ENCODE measurements at places on chromosomes 7 and 10. TPM values are rescaled to one million over a fixed set of nuclear protein-coding genes. Genes with fewer than 3 reads are reported as not detected.

DNA sequence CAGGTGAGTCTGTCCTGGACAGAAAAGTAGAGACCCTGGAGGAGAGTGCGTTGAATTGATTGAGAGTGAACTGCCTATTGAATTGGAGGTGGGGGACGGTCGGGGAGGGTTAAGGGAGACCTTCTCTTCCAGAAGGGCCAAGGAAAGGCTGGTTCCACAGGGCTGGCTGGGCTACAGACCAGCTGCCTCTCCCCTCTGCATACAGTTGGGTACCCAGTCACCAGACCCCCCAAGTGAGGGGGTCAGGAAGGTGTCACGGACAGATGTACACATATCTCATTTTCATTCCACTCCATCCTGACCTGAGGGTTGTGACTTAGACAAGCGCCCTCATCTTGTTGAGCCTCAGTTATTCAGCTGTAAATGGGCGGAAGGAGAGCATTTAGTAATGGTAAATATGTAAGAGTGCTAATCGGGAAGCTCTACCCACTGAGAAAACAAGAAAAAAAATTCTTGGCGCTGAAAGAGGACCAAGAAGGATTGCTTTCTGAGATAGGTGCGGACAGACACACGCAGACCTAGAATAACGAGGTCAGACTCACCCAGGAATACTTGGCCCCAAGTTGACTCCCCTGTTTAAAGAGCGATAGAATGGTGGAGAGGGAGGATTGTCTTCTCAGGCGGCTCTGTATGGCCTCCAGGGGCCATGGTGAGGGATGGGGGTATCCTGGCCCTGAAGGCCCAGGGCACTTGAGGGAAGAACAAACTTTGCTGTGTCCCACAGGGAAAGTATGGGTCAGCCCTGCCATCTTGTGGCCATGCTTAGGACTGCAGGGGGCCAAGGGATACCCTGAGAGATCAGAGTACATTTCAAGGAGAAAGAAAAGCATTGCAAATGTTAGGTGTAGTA, 7.2 kb upstream of the MBL2 start:
- peak; percentile 59 for DNase-seq

DNA sequence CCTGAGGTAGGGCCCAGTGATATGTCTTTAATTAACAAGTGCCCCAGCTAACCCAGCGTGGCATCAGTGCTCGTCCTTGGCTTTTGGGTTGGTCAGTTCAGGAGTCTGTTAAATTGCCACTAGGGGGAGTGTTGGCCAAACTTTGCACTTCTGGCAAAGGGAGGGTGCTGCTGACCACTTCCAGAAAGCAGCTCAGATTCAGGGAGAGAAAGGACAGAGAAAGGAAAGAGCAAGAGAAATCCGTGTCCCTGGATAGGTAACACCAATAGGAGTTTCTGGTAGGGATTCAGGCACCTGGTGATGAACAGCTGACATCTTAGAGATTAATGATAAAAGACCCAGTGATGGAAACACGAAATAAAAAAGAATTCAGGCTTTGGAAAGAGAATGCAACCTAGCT, 243.1 kb upstream of the AOAH start:
- DNase-seq = peak; percentile 34

GRCh38 chr10:60605476-60605875, 172.8 kb upstream of the CDK1 start:
- no peak for DNase-seq

- DNase-seq = no peak
Measured at GRCh38 chr7:144534196-144534595, 130.7 kb upstream of the NOBOX start.

GRCh38 chr7:30183749-30184369, 49.1 kb downstream of the MTURN start:
- no peak for DNase-seq

DNA sequence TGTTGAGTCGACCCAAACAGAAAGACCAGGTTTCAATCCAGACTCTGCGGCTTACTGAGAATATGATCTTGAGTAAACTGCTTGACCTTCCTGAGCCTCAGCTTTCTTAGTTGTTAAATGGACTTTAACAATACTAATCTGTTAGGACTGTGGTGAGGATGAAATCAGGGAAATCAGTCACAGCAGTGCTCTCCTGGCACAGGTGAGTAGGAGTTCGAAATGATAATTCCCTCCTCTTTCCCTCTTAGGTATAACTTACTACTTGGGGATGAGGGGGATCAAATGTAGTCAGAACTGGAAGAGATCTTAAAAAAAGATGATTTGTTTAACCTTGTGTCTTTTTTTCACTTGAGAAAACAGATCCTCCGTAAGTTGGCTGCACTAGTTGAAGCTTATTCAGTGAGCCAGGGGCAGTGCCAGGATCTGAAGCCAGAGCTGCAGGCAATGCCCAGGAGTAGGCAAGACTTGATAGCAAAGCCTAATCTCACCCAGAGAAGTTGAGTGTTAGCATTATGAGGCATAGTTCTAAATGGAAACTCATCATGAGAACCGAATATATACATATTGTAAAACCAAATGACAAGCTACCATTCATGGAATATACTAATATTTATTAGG, 1.8 kb upstream of the MAGI2 start:
- DNase-seq = no peak

DNA sequence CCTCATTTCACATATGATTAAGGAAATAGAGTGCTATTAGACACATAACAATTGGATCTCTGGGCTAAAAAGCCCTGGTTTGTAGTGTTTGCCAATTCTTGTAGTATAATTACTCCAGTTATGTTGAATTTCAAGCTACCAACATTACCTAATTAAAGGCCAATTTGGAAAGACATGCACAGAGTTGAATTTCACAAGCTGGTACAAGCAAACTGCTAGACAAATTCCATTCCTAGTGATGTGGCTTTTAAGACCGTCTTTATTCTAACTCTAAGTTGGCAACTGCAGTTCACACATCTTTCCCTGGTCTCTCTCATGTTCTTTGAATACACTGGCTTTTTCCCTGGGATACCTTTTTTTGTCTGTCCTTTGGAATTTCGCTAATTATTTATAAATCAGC, 384.1 kb upstream of the CNTNAP2 start:
- DNase-seq = no peak

- DNase-seq = no peak
Measured at GRCh38 chr10:12635127-12635541, 285.8 kb downstream of the CAMK1D start.

GRCh38 chr7:29771081-29771816, 35.1 kb upstream of the WIPF3 start:
- DNase-seq = no peak

DNA sequence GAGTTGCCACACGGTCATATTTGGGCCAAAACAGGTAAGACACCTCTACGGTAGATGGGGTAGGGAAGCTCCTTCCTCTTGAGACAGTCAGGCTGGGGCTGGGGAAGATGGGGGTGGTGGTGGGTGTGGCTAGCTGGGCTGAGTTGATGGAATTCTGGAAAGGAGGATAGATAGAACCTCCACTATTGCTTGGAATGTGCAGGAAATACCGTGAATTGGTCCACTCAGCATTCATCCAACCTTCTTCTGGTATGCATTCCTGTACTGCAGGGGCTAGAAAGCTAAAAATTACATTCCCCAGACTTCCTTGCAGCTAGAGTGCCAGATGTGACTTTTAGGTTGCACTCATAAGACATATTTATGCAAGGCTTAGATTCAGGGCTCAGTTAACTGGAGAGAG, 24.8 kb downstream of the TLX1 start:
- DNase-seq = no peak

GRCh38 chr7:73893342-73894101, 32.6 kb downstream of the TMEM270 start:
- DNase-seq = peak; percentile 44

DNA sequence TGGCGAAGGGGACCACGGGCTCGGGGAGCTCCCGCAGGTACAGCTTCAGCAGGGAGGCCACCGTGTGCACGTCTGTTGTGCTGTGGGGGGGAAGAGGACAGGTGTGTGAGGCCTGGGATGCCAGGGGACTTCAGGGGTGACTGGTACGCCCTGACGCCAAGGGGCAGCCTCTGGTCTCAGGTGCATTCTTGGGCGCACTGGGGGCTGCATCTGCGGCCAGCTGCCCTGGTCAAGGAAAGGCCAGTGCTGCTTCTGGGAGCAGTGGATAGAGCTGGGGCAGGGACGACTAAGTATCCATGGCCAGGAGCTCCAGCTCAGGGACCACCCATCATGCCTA, 148.5 kb downstream of the MAPK8 start:
- no peak for DNase-seq

GRCh38 chr10:6511347-6511746, 68.7 kb downstream of the PRKCQ start:
- DNase-seq = no peak

DNA sequence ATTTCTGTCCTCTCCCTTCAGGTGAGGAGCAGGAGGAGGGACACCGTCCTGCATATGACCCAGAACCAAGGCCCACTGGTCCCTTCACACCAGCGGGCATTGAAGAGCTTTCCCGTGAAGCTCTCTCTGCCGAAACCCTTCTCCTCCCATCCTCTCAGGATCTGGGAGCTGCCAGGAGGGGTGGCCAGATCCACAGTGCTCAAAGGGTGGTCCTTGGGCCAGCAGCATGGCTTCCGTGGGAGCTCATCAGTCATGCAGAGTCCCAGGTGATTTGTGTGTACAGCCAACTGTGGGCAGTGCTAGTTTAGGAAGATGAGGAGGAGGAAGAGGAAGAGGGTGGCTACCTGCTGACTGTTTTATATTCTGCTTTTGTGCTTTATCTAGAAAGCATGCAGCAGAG, 28.4 kb downstream of the CNPY1 start:
- DNase-seq = no peak

DNA sequence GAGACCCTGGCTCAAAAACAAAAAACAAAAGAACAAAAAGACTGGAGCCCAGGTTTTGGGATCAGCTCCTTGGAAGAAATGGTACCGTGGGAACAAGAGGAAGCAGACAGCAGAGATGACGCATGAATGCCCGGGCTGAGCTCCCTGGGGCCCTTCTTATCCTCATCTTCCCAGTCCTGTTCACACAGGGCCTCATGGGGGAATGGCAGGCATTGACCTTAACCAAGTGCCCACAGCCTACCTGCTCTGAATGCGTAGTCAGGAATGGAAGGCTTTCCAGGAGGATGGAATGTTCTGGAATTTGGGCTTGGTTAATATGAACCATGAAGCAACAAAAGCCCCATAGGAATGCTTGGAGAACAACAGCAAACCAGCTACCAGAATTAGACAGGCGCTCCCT, 154.7 kb downstream of the PRPF18 start:
- DNase-seq = no peak

DNA sequence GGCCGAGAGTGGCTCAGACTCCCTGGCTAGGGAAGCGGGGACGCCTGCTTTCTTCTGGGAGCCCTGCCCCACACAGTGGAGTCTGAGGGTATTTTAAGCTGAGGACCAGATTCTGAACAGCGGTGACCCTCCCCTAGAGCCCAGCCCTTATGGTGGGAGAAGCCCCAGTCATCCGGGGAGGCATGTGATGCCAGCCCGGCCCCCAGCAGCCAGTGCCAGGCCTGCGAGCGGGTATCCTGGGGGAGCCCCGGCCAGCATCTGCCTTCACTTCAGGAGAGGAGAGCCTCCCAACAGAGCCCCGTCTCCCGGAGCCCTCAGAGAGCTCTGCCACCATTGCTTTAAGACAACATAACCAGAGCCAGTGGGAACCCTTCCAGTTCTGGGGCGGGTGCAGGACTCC, 41.5 kb upstream of the DNAJB6 start:
- DNase-seq = no peak

GRCh38 chr10:22998091-22998490, 70.2 kb downstream of the ARMC3 start:
- no peak for DNase-seq

- DNase-seq = no peak
Measured at GRCh38 chr7:11207565-11207964, 233.9 kb downstream of the PHF14 start.

- DNase-seq = no peak
Measured at GRCh38 chr7:33061282-33061937, 1.2 kb downstream of the NT5C3A start.

DNA sequence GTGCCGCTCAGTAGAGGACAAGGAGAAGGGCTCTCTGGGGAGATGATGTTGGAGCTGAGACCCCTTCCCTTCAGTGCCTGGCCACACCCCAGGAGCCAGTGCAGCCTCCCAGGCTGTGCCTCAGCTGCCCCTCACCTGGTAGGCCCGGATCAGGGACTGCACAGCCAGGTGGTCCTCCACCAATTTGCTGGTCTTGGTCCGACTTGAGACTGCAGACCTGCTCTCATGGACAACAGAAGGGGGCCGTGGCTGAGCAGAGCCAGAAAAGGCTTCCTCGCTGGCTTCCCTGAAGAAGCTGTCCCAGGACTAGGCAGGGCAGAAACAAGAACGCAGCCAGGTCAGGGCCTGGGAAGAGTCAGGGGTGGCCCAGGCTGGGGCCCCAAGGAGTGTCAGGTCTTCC, 5.5 kb downstream of the OGDHL start:
- DNase-seq = no peak

DNA sequence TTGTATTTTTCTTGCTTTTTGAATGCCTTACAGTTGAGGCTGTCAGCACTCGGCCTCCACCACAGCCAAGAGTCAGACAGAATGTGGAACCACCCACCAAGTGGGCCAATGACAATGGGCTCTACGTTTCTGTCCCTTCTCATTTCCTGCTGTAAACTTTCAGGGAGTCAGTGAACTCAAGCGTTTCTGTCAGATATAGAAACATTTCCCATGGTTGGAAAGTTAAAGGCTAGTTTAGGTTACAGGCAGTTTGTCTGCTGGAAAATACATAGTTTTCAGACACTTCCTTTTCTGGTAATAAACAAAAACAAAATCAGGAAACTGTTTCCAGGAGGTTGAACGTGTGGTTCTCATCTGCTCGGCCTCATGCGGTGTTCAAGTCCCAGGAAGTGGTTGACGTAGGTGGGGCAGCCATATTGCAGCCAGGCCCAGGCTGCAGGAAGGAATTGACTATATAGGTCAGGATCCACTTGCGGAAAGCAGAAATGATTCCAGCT, 245.1 kb downstream of the CAMK1D start:
- no peak for DNase-seq

GRCh38 chr7:107850643-107851042, 40.3 kb upstream of the DLD start:
- DNase-seq = no peak

- no peak for DNase-seq
Measured at GRCh38 chr7:50272808-50273207, 31.7 kb upstream of the IKZF1 start.

Gene BET1
- total RNA-seq = 25.7 TPM

Gene SLC13A4
- 12.6 TPM for total RNA-seq

Gene INMT
- total RNA-seq = 0.41 TPM

Gene HKDC1
- 0.41 TPM for total RNA-seq

Gene HOXA4
- not detected for total RNA-seq

Gene ZNF786
- total RNA-seq = 18.3 TPM

Gene NPC1L1
- not detected for total RNA-seq

Gene NAT16
- total RNA-seq = 0.82 TPM

Gene EPO
- total RNA-seq = not detected

Gene SLC16A12
- total RNA-seq = 1.2 TPM

Gene GATA3
- total RNA-seq = not detected
